Fibroblast of skin of scalp (primary cell): ENCODE measurements at places on chromosomes 11 and 22.

GRCh38 chr11:13189561-13190426 is 87.8 kb upstream of the BMAL1 start:
- DNase-seq, result peak; percentile 44

GRCh38 chr11:63019506-63019905 is 3.9 kb upstream of the SLC22A8 start:
- peak; percentile 20 for DNase-seq

- peak; percentile 58 for DNase-seq
Measured at GRCh38 chr22:37259540-37260029, 15.5 kb upstream of the RAC2 start.

GRCh38 chr11:109894242-109894641 is 198.9 kb upstream of the ZC3H12C start:
- DNase-seq, result no peak

GRCh38 chr11:48101044-48101733 is 115.4 kb upstream of the OR4B1 start:
- DNase-seq, result no peak

- peak; percentile 50 for DNase-seq
Measured at GRCh38 chr11:15967966-15968365, 388.4 kb downstream of the SOX6 start.
